ENCODE measurements at places on chromosomes 11 and 22.

GRCh38 chr11:114171257-114172054 is 111.9 kb downstream of the ZBTB16 start:
- ATAC-seq = no peak

GRCh38 chr11:64926689-64927088 is 2.2 kb downstream of the PPP2R5B start:
- ATAC-seq = no peak

DNA sequence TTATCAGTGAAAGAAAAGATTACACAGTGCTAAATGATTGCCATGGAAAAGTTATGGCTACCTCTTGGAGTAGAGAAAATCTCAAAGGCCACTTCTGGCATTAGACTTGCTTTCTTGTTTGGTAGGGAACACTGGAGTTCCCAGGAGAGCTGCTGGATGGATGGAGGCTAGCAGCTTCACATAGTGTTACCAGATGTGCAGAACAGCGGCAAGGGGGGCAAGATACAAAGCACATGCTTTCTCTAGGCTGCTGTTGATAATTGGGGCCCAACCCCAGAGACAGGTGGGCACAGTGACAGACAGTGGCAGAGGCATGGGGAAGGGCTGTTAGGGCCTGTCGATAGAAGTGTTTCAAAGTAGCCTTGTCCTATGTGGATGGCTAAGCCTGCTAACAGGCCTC is 94.9 kb downstream of the DBX1 start:
- no peak for ATAC-seq

DNA sequence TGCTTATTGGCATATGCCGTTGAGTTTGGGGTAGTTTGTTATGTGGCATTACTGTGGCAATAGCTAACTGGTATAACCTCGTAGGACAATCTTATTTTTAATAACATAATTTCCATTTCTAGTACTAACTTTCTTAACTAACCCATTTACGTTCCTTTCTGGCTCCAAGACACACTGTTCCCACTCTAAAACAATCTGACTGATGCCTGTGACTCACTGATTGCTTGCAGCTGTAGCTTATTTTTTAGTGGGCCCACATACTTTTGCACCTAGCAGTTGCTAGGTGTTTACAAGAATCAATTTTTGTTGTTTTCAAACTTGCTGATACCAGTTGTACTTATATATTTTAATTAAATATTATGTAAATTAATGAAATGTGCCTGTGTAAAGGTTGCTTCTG is 52.2 kb downstream of the FAT3 start:
- ATAC-seq = peak; percentile 61

DNA sequence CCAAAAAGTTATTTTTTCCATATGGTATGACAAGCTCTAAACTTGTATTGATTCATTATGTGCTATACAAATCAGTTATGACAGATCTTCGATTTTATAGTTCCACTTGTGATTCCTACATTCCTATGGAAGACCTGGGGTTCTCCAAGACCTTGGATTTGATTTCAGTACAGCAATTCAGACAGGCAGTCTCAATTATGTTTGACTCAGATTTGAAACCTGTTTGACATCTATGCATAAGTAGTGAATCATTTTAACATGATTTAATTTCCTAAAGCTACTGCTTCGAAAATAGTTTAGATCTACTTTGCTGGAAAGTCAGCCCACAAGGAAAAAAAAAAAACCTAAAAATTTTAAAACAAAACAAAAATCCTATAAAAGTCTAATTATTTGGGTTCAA is 820.4 kb downstream of the LUZP2 start:
- no peak for ATAC-seq

- no peak for ATAC-seq
Measured at GRCh38 chr22:48880749-48881148, 946.9 kb downstream of the BRD1 start.

Data from SK-N-SH treated with all-trans-retinoic acid at 6 μM for 48 hours (cell line).